ENCODE measurements at places on chromosomes 3 and 15.

- no peak for DNase-seq
- H3K4me1 ChIP-seq, result peaks cover 10% of the 10 kb centered on the region
- H3K36me3 ChIP-seq, result peaks cover 72% of the 10 kb centered on the region
Measured at GRCh38 chr3:15223685-15224572, 17.9 kb downstream of the CAPN7 start.

DNA sequence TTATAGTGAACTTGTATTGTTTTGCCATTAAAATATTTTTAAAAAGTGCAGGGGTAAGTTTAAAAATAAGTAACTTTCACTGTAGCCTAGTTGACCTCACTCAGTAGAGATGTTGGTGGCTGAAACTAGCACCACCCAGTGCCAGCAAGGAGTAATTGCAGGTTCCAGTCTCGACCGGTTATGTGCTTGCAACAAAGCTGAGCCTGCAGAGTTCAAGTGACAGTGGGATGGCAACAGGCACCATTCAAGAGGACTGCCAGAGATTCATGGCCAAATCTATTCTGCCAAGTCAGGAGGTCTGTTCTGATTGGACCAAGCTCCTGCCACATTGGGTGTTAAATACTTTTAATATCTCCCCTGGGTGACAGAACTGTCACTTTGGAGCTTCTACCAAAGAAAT, 2.7 kb downstream of the ADAMTS7 start:
- H3K27ac ChIP-seq, result no peak overlapping the region
- no peak overlapping the region for H3K4me3 ChIP-seq
- peak; percentile 32 for DNase-seq
- H3K4me1 ChIP-seq, result peaks cover 5% of the 10 kb centered on the region

DNA sequence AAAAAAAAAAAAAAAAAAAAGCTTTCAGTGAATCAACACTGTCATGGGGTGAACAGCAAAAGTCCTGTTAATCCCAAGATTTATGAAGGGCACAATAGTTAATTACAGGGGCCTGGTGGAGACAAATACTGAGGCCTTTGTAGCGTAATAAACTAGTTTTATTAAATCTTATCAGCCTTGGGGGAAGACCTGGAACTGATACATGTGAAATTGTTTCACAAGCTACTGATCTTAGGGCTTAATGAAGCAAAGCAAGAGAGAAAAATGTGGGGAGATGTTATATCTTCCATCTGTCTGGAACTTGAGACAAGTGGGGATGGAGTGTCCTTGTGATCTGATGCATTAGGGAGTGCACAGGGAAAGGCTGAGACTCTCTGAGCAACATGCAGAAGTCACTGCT, 47.9 kb upstream of the OSBPL11 start:
- H3K36me3 ChIP-seq, result no peaks in the 10 kb centered on the region
- no peak for DNase-seq
- H3K27ac ChIP-seq, result no peak overlapping the region

- H3K4me3 ChIP-seq, result no peak overlapping the region
- no peak overlapping the region for H3K27ac ChIP-seq
- no peaks in the 10 kb centered on the region for H3K27me3 ChIP-seq
- DNase-seq, result no peak
- H3K4me1 ChIP-seq, result no peaks in the 10 kb centered on the region
Measured at GRCh38 chr15:47395076-47395475, 322.2 kb upstream of the SEMA6D start.

DNA sequence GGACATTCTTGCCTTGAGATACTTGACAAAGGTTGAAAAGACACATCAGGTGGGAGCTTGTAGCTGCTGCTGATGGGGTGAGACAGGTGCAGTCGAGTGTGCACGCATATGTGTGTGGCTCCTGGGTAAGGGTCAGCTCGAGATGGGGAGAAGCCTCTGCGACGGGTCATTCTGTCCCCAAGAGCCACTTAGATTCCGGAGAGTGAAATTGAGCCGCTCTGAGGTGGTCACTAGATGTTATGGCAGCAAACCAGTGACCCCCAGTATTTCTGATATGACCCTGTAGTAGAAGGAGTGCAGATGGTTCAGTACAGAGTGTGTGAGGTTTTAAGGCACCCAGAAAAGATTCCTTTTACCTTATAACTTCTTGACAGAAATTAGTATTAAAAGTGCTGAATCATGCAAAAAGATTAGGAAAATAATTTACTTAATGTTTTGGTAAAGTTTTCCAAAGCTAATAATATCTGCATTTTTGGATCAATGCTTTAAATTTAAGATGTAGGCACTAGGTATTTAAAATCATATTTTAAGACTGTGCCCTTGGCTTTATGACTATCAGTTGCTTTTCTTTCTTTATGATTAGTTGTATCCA, 241.9 kb upstream of the TOPAZ1 start:
- no peak for DNase-seq
- H3K27ac ChIP-seq, result no peak overlapping the region
- peaks cover 27% of the 10 kb centered on the region for H3K4me1 ChIP-seq
- H3K27me3 ChIP-seq, result peaks cover 73% of the 10 kb centered on the region
- no peak overlapping the region for H3K4me3 ChIP-seq

GRCh38 chr3:138748190-138748589, 86.5 kb downstream of the PIK3CB start:
- no peaks in the 10 kb centered on the region for H3K4me1 ChIP-seq
- H3K36me3 ChIP-seq, result no peaks in the 10 kb centered on the region
- no peak for DNase-seq
- no peak overlapping the region for H3K27ac ChIP-seq
- H3K27me3 ChIP-seq, result no peaks in the 10 kb centered on the region
- no peak overlapping the region for H3K4me3 ChIP-seq

GRCh38 chr15:81270781-81271491, 53.0 kb downstream of the STARD5 start:
- no peak overlapping the region for H3K4me3 ChIP-seq
- no peak overlapping the region for H3K27ac ChIP-seq
- no peaks in the 10 kb centered on the region for H3K36me3 ChIP-seq
- no peak for DNase-seq

GRCh38 chr3:52891164-52891563, 6.2 kb downstream of the STIMATE start:
- H3K4me1 ChIP-seq, result peaks cover 55% of the 10 kb centered on the region
- H3K27me3 ChIP-seq, result no peaks in the 10 kb centered on the region
- no peaks in the 10 kb centered on the region for H3K36me3 ChIP-seq
- no peak overlapping the region for H3K4me3 ChIP-seq

DNA sequence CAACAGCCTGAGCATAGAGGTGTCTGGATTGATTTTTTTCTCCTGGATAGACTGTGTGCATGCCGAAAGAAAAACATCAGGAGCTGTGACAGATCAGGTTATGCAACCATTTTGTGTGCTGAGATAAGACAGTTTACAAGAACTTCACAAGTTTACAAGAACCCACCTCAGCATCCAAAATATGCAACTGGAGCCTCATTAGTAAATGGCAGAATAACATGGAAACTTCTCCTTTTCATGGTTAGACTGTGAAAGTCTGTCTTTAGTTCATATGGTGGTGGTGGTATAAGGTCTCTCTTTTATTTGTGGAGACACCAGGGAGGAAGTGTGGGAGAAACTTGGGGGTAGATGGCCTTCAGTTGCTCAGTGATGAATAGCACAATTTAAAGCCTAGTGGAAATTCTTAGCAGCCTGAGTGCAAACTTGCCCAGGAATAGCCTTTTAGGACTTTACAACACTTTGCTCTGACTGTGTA, 3.7 kb upstream of the ZNF609 start:
- no peaks in the 10 kb centered on the region for H3K27me3 ChIP-seq
- no peak overlapping the region for H3K27ac ChIP-seq
- no peak overlapping the region for H3K4me3 ChIP-seq
- H3K4me1 ChIP-seq, result peaks cover 2% of the 10 kb centered on the region
- no peak for DNase-seq

- DNase-seq, result no peak
- H3K27me3 ChIP-seq, result no peaks in the 10 kb centered on the region
- H3K4me3 ChIP-seq, result no peak overlapping the region
- peaks cover 5% of the 10 kb centered on the region for H3K4me1 ChIP-seq
Measured at GRCh38 chr3:133447750-133448477, 48.1 kb downstream of the BFSP2 start.

All from adrenal gland (tissue), 19 donors.